CD4-positive, CD25-positive, alpha-beta regulatory T cell (primary cell): ENCODE measurements at places on chromosomes 3 and 15. TPM values are rescaled to one million over a fixed set of nuclear protein-coding genes. Genes with fewer than 3 reads are reported as not detected.

DNA sequence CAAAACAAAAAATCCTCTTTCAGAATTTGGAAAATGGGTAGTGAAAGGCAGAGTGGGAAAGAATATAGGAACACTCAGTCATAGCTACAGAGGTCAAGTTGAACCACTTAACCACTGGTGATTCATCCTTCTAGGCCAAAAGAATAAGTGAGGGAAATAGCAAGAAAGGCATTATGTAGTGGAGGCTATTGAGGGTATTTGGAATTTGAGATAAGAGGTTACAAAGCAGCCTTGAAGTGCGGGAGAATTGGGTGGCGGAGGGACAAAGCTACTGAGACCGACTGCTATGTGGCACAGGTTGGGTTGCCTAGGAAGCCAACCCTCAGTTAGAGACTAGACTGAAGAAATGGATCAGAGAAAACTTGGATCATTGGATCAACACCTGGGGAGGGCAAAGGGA is 109.5 kb downstream of the SYNPR start:
- H3K4me3 ChIP-seq, result no peak overlapping the region
- H3K36me3 ChIP-seq, result no peaks in the 10 kb centered on the region
- no peaks in the 10 kb centered on the region for H3K27me3 ChIP-seq
- DNase-seq, result no peak
- H3K4me1 ChIP-seq, result no peaks in the 10 kb centered on the region

DNA sequence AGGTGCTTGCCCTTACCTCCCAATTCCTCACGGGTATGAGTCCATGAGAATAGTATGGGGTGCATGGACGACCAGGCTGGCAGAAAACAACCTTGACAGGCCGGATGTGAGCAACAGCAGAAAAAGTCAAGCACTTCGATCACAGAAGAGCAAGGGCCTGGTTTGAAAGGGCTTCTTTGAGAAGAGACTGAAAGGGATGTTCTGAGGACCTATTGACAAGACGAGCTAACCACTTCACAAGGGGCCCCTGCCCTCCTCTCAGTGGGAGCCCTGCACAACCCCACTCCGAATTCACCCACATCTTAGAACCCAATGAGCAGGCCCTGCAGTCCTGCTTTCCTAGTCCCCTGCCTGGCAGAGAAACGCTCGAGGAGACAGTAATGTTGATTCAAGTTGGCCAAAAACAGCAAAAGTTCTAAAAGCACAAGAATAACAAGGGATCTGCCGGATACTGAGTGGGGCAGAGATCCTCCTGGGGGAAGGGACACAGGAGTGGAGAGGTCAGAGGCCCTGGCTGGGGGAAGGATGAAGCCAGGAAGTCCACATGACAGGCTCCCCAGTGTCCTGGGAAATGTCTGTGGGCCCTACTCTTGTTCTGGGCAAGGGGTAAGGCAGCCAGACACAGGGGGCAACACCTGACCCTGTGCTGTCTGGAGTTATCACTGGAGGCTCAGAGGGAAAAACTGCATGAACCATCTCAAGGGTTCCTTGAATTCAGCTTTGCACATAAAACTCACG is 14.8 kb upstream of the CX3CR1 start:
- H3K4me3 ChIP-seq, result peak overlapping the region; percentile 51
- DNase-seq, result peak; percentile 36
- H3K4me1 ChIP-seq, result peaks cover 28% of the 10 kb centered on the region
- H3K27ac ChIP-seq, result peak overlapping the region; percentile 69
- H3K27me3 ChIP-seq, result no peaks in the 10 kb centered on the region

GRCh38 chr3:23877329-23877980 is 39.3 kb downstream of the NKIRAS1 start:
- no peak overlapping the region for H3K27ac ChIP-seq
- no peaks in the 10 kb centered on the region for H3K4me1 ChIP-seq
- no peak for DNase-seq
- H3K27me3 ChIP-seq, result no peaks in the 10 kb centered on the region

DNA sequence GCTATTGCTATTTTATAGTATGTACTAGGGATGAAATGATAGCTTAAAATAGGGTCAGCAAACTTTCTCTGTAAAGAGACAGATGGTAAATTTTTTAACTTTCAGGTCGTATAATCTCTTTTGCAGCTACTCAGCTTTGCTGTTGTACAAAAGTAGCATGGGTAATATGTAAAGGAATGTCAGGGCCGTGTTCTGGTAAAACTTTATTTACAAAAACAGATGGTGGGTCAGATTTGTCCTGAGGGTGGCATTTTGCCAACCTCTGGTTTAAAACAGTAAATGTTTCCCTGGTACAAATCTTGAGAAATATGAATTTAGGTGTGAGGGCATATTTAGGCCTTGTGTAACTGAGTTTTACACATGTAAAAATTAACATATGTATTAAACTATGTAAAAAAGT is 18.6 kb downstream of the NMD3 start:
- DNase-seq, result no peak
- H3K27ac ChIP-seq, result no peak overlapping the region
- no peaks in the 10 kb centered on the region for H3K4me1 ChIP-seq
- H3K36me3 ChIP-seq, result peaks cover 85% of the 10 kb centered on the region
- no peaks in the 10 kb centered on the region for H3K27me3 ChIP-seq

DNA sequence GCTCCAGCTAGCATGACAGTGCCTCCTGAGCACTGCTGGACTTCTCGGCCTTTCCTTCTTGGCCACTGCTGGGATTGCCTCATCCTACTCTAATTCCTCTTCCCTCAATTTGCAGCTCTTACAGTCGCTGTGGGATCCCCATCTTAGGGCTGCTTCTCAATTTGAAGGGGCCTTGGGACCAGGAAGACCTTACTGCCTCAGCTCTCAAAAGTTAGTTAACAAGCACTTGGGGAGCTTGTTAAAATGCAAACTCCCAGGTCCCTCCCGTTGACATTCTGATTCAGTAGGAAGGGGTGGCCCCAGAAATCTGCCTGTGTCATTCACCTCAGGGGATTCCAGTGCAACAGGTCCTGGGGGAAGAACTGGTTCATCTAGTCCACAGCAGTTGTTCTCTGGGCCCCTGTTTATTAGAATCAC is 14.8 kb downstream of the BDH1 start:
- H3K27ac ChIP-seq, result no peak overlapping the region
- H3K36me3 ChIP-seq, result peaks cover 18% of the 10 kb centered on the region
- no peaks in the 10 kb centered on the region for H3K4me1 ChIP-seq

GRCh38 chr3:174126990-174127758 is 729.6 kb downstream of the NLGN1 start:
- H3K4me1 ChIP-seq, result no peaks in the 10 kb centered on the region
- H3K36me3 ChIP-seq, result no peaks in the 10 kb centered on the region
- DNase-seq, result no peak
- no peak overlapping the region for H3K27ac ChIP-seq
- no peak overlapping the region for H3K4me3 ChIP-seq
- H3K27me3 ChIP-seq, result no peaks in the 10 kb centered on the region

GRCh38 chr15:38864827-38865581 is 300.4 kb upstream of the RASGRP1 start:
- H3K27ac ChIP-seq, result no peak overlapping the region
- H3K36me3 ChIP-seq, result no peaks in the 10 kb centered on the region
- H3K27me3 ChIP-seq, result no peaks in the 10 kb centered on the region
- DNase-seq, result no peak
- no peaks in the 10 kb centered on the region for H3K4me1 ChIP-seq

DNA sequence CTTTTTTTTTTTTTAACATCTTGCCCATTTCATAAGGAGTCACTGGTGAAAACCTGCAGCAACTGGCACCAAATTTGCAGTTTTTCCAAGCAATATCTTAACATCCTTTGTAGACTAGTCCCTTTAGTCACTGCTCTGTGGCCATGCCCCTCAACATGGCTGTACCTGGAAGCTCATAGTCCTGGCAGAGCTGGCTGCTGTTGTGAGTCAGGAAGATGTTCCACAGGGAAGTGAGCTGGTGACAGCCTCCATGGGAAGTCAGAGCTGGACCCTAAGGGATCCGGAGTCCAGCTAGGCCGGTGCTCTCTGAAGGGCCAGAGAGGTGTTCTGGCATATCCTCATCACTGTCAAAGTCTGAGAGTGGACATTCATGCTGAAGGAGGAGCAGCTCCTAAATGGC is 99.3 kb upstream of the ZBED2 start:
- H3K27me3 ChIP-seq, result no peaks in the 10 kb centered on the region
- no peak for DNase-seq
- no peak overlapping the region for H3K4me3 ChIP-seq
- no peaks in the 10 kb centered on the region for H3K36me3 ChIP-seq
- no peak overlapping the region for H3K27ac ChIP-seq

GRCh38 chr3:79521221-79521848 is 246.5 kb downstream of the ROBO1 start:
- no peak for DNase-seq
- H3K36me3 ChIP-seq, result no peaks in the 10 kb centered on the region
- H3K4me1 ChIP-seq, result no peaks in the 10 kb centered on the region
- no peaks in the 10 kb centered on the region for H3K27me3 ChIP-seq
- no peak overlapping the region for H3K4me3 ChIP-seq

IL17RE gene
- total RNA-seq, result 4.3 TPM

TM4SF4 gene
- not detected for total RNA-seq

TNNC1 gene
- 3.9 TPM for total RNA-seq

REC114 gene
- not detected for total RNA-seq

GOLGA8S gene
- not detected for total RNA-seq

SQOR gene
- 47.3 TPM for total RNA-seq
